ENCODE measurements at places on chromosomes 4 and X.

DNA sequence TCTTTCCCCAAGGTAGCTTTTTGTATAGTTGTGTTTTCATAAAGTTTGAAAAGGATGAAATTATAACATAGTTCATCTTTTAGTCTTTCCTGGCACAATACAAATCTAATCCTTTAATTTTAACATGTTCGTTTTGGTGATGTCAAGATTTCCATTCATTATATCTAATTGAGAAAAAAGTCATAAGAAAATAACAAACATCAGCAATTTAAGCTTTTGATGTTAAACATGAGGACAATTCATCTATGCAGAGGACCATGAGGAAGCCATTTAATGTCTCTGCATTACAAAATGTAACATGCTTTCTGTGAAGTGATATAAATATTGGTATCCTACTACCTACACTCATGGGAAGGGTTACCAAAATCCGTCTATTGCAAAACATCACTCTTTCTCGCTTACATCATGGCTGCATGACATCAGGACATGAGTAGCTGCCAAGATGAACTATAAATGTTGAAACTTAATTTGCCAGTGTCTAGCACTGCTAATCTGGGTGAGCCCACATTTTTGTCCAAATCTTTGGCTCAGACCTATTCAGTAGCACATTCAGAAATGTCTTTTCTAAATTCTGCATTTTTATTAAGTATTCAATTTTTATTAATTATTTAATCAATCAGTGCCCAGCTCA lies 9.5 kb downstream of the EPGN start:
- DNase-seq = no peak

- DNase-seq = no peak
These were observed 430.1 kb downstream of the GABRG1 start for GRCh38 chr4:45693746-45694145.

DNA sequence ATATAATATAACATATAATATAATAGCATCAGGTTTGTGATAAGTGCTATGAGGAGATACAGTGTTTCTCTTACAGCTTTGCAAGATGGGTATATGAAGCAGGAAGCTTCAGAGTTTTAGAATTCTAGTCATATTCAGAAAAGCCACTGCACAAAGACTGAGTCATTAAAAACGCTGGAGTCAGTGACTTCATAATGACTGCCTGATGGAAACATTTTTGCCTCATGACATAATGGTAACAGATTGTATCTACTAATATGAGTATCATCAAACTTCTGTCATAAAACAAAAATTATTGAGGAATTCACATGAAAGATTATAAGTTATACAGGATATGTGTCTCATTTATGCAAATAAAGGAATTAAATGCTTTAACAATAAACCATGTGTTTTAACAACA lies 46.8 kb downstream of the EPHA5 start:
- no peak for DNase-seq

DNA sequence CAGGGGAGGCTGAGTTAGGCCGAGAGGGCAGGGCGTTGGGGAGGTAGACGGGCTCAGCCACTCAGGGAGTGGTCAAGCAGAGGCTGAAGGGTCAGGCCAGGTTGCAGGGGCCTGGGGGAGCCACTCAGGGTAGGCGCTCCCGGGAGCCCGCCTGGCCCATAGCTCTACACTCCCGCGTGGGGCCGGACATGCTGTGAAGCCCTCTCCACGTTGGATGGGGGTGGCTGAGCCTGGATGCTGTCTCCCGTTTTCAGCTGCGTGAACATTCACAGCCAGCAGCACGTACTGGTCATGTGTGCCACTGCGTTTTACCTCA lies 14.0 kb upstream of the MSANTD1 start:
- DNase-seq = no peak

DNA sequence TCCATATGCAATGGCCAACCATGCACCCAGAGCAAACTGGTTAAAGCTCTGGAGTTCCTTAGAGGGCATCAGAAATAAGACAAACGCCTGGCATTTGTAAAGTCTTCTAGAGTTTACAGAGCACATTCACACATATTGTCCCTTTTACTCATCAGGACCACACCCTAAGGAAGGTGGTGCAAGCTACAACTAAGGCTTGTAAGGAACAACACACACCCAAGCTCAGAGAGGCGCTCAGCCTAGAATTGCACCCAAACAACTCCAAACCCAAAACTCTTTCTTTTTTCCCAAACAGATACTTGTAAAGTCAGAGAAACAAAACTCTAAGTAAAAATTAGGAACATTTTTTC lies 46.1 kb downstream of the SMPX start:
- no peak for DNase-seq

DNA sequence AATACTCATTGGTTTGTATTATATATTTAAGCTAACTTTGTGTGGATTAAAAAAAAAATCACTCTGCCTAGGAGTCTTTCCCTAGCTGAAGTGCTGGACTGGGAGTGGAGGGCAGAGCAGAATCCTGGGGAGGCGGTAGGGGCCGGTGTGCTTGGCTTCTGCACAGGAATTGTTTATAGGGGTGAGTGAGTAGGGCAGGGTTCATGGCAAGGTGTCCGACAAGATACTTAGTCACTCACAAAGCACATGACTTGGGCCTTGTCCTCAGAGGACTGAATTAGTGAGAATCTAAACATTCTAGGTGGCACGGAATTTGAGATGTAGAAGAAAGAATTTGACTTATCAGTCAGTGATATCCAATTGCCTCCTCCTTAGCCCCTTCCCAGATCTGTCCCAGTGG lies 32.2 kb downstream of the FNIP2 start:
- DNase-seq = no peak

DNA sequence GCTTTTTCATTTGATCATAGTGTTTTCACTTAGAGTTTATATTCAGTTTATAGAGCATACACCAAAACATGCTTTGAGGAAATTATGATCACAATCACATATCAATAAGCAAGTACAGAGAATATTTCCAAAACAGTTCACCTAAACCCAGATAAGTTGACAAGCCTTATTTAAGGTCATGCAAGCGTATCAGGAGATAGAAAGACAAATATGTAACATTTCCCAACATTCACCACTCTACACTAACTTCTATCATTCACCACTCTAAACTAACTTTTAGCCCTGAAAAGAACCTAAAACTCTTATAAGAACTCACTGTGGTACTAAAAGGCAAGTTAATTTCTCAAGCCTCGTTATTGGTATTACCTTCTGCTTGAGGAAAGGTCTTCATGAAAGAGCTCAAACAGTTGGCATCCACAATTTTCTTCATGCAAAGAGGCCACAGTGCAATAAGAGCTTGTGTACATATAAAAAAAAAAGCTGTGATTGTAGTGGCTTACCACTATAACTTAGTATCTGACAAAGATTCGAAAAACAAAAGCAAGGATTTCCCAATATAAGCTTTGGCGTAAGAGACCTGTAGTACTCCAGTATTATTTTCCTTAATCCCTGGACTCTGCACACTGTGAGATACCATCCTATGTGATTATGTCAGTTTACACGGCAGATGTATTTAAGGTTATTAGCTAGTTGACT lies 903.3 kb downstream of the STIM2 start:
- no peak for DNase-seq

DNA sequence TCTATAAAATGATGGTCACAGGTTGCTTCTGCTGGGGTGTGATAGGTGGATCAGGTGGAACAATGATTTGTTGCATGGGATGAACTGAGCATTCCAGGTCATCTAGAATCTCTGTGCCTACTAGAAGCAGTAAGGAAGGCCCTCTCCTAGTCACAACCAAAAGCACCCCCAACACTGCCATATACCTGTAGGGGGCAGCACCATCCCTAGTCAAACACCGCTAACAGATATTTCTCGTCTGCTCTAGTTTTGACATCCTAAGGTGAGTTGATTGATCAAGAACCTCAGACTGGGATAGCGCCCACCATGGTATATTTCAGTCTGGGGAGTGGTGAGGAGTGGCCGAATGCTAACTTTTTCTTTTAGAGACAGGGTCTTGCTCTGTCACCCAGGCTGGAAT lies 160.2 kb downstream of the NHS start:
- DNase-seq = peak; percentile 4

- DNase-seq = no peak
These were observed 9.6 kb upstream of the YTHDC1 start for GRCh38 chr4:68359508-68359907.

DNA sequence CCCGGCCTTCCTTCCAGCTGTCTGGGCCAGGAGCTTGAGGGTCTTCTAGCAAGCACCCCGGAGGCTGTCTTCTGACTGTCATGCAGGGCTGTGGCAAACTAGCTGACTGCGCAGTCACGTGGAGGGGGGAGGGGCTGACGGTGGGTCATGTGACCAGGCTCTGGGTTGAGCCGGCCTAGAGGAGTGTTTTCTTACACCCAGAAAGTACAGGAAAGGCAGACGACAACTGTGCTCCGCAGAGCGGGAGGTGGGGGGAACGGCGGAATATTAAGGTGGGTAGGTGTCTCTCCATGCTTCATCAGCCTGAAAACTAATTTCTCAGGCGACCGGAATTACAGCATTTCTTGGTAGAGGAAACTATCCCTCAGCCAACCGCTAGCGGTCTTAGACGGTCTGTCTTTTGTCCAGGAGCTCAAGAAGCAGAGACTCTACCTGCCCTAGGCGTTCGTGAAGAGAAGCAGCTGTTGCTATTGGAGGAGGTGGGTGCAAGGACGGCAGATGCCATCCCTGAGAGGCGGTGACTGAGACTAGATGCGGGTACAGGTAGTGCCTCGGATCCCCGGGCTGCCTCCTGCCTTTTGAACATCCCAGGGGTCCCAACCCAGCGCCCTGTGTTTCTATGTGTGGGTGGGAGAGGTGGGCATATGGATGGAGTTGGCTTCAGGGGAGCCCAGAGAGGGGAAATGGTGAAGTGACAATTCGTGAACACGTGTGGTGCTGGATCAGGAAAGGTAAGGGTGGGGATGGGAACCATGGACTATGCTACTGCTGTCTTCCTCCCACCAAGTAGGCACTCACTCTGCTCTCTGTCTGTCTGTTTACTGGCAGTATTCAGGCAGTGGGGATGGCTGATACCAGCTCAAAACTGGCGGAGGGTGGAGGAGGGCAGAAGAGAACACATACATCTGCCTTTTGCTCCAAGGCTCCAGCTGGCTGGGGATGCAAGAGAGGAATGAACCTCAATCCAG lies 8.8 kb downstream of the GPRASP1 start:
- DNase-seq = peak; percentile 14

DNA sequence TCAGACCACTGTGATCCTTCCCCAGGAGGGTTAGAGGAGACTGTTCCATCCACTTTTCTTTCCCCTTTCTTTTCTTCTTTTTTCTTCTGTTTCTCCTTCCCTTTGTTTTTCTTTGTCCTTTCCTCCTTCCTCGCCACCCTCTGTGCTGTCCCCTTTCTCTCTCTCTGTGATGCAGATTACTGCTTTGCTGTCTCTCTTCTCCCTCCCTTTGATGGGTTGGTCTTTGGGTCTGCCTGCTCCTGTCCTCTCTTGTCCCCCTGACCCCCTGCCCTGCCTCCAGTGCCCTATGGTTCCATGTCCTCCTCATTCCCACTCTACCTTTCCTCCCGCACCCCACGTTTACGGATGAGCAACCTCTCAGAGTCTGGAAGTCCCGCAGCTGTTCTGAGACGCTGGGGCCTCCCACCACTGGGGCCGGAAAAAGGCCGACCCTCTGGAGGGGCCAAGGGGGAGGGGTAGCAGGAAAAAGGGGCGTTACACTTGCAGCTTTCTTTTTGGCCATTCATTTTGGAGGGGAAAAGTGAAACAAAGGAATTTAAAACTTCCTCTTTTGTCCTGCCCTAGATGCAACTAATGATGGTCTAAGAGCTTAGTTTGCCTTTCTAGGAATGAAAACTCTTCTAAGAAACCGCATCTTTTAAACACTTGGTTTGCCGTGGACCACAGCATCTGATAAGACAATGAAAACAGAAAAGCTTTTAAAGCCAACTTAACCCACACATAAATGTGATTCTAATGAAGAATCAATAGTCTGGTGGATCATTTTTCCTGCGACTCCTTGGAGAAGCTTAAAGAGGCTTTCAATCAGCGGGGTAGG lies 24.5 kb upstream of the TSR2 start:
- no peak for DNase-seq

GRCh38 chr4:142440093-142440492 lies 406.0 kb downstream of the INPP4B start:
- DNase-seq = no peak

DNA sequence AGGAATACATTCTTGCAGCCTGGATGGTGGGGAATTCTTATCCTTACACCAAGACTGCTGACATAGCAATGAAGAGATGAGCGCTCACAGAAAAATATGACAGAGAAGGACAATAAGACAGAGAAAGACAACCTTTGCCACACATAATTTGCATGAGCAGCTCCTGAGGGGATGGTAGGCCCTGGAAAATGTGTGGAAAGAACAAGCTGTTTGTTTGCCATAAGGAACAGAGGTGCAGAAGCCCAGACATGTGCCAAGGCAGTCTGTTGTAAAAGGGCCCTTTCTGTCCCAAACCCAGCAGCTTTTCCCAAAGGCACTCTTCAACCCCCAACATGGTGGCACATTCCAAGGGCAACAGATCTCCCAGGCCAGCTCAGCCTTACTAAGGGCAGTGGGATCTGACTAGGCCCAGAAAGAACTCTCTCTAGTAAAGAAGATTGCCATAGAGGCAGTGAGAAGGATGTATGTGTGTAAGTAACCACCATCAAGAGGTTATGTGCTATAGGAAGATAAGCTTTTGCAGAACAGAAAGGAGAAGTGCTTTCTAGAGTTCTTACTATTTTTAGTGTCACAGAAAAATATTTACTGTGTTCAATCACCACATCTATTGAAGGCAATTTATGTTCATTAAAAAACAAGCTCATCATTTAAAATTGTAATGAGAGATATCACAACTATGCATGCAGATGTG lies 287.0 kb upstream of the RASGEF1B start:
- no peak for DNase-seq

DNA sequence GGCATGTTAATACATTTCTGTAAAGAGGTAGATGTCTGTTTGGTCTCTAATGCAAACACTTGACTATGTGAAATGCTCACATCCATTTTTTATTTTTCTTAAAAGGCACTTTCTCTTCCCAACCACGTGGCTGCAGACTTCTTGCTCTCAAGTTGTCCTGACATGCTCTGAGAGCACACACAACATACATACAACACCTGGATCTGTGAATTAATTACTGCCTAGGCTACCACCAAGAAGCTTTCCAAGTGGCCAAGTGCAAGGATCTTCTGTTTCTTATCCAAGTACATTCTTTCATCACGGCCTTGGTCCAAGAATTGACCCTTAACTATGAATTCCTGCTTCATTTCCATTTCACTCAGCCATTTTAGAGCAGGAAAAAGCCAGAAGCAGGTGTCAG lies 110.8 kb downstream of the SPRY1 start:
- peak; percentile 47 for DNase-seq

- no peak for DNase-seq
These were observed 8.2 kb upstream of the ABCG2 start for GRCh38 chr4:88166608-88167007.

GRCh38 chr4:76212851-76213414 lies 691 bp downstream of the SCARB2 start:
- DNase-seq = peak; percentile 24

Measured in NCI-H1092 treated with DMSO at 0.1 percent for 48 hours (cell line).